ENCODE measurements at places on chromosomes 2 and 18.

DNA sequence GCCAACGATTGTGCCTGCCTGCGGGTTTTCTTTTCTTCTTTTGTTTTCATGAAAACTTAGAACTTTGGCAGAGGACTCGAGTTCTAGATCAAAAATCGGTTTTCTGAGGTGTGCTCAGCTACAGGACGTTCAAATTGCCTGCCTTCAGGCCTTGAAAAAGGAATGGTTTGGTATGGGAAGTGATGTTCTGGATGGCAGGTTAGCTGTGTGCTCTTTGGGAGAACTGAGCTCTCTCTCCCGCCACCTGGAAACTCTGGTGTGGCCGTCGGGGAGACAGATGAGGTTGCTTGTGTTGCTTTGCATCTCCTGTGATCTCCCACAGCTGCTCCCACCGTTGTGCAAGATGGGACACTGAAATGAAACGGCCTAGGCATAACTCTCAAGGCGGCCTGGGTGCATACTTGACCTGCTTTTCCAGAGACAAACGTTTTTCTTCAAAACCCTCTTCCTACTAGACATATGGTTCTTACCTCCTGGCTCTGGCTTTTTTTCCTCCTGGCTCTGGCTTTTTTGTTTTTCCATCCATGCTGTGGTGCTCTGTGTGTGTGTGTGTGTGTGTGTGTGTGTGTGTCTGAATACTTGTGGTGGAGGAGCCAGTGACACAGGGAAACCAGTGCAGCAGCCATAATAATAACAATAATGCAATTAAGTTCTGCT, 2.0 kb downstream of the FMNL2 start:
- DNase-seq, result no peak

GRCh38 chr18:51425475-51425874, 228.0 kb upstream of the MEX3C start:
- DNase-seq, result no peak

DNA sequence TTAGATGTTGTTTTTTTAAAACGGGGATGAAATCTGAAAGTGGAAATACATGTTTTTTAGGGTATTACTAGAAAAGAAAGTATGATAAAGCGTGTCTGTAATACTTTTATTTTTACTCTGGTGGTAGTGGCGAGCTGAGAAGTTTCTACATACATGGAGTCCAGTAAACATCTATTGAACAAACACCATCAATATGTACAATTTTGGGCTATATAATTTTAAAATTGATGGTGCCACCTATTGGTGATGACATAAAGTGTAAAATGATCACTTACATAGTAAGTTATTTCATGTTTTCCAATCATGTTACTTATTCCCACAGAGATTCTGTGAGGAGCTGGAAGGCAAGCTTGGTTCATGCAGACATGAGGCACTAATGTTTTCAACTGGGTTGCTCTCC, 31.5 kb upstream of the NFE2L2 start:
- DNase-seq, result peak; percentile 58

GRCh38 chr18:43789234-43790000, 512.1 kb upstream of the SYT4 start:
- peak; percentile 38 for DNase-seq

- DNase-seq, result peak; percentile 22
These were observed 37.0 kb downstream of the TGFA start for GRCh38 chr2:70516596-70516995.

- DNase-seq, result no peak
These were observed 796 bp downstream of the AOX1 start for GRCh38 chr2:200586644-200586975.

DNA sequence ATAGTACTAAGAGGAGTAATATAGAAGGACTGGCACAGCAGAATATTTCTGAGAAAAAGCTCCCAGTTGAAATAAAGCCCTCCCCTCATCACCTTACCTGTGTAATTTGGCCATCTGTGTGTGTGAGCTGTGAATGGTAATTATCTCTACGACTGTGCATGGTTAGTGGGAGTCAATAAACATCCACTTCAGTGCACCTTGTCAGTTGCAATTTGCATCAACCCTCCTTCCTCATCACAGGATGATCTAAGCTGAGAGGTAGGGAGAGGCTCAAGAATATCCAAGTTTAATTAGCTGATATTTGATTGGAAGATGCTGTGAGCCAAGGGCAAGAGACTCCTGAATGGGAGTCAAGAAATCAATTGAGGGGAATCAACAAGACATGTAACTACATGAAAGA, 694.9 kb upstream of the KLHL29 start:
- DNase-seq, result no peak

GRCh38 chr2:157085522-157085921, 172.0 kb upstream of the GALNT5 start:
- peak; percentile 7 for DNase-seq

DNA sequence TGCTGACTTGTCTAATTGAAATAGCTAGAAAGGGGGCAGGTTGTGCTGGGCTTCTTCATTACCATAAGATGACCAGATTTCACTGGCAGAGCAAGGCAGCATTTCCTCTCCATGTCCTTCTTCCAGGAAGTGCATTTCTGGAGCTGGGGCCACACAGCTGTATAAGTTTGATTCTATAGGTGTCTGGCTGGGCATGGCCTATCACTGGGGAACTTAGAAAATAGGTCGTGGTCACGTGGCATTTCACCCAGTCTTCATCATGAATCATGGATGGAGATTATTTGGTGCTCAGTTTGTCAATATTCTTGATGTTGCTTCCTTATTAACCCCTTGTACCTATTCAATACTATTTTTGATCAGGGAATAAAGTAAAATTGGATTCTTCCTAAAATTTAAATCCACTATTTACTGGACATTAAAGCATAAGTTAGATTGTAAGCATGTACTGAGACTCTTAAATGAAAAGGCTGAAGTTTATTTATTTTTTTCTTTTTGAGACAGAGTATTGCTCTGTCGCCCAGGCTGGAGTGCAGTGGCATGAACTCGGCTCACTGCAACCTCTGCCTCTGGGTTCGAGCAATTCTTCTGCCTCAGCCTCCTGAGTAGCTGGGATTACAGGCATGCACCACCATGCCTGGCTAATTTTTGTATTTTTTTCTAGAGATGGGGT, 49.5 kb upstream of the TMEM87B start:
- no peak for DNase-seq

DNA sequence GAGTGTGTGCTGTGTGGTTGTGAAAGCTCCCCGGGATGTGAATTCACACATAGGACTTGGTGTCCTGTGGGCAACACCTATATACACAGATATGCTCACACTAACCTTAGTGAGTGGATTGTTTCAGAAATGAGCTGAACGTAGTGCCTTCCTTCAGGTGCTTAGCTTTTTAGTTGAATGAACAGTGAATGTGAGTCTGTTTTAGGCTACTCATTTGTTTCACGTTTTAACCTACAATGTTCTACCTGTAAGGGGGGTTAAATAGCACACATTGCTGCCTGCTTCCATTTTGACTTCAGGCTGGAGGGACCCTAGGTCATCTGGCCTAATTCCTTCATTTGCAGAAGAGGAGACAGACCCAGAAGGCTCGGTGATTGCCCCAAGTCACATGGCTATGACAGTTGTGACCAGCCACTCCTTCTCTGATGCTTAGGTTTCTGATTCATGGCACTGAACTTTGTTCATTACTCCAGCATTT, 1.0 kb downstream of the PLEK start:
- DNase-seq, result peak; percentile 45

DNA sequence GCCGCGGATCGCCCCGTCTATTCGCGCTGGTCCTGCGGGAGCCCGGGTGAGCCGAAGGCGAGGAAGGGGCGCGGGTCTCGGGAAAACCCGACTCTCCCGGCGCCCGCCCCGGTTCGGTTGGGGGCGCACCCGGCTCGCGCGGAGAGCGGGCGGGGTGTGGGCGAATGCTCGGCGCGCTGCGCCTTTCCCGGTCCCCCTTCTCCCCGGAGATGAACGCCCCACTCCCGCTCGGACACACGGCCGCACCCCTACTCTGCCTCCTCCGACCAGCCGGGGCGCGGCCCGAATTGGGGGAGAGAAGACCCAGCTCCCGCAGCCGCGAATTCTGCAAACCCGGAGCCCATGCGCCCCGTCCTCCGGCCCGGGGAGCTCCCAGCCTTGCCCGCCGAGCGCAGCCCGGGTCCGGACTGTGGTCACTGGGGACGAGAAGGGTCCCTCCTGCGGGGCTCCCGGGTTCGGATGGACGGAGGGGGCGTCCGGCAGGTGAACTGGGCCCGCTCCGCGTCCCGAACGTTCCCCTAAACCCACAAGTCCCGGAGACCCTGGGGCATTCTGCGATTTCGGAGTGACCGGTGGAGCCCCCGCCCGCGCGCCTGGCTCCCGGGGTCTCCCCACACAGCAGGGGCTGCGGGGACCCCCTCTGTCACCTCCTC, 734 bp downstream of the KCNG2 start:
- DNase-seq, result no peak

- no peak for DNase-seq
These were observed 118.4 kb upstream of the NOSTRIN start for GRCh38 chr2:168683996-168684395.
